Epithelial cell of prostate (primary cell): ENCODE measurements at places on chromosomes 6 and 20.
A peak's percentile ranks its signal among the peaks of the same experiment; 100 is the strongest.

DNA sequence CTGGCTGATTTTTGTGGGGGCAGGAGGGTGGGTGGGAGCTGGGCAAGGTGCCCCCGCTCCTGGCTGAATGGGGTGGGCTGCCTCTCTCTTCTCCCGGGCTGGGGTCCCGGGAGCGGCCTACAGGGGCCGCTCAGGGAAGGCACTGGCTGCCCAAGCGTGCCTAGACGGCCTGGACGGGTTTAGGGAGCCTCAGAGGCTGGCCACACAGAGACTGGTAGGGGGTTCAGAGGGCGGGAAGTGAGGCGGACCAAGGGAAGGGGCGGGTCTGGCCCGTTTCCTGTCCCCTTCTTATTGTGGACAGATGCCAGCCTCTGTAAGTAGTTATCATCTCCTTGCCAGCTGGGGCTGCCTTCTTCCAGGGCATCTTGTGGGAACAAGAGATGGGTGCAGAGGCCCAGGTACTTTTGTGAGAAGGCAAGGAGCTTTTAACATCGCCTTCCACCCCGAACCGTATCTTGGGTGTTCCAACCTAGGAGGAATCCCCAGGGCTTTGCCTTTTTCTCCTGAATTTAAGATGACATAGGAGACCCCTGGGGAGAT, 437 bp downstream of the CD40 start:
- no peak for DNase-seq

- DNase-seq: peak; percentile 62
Observed at GRCh38 chr6:82337688-82338257, 25.8 kb upstream of the TPBG start.

DNA sequence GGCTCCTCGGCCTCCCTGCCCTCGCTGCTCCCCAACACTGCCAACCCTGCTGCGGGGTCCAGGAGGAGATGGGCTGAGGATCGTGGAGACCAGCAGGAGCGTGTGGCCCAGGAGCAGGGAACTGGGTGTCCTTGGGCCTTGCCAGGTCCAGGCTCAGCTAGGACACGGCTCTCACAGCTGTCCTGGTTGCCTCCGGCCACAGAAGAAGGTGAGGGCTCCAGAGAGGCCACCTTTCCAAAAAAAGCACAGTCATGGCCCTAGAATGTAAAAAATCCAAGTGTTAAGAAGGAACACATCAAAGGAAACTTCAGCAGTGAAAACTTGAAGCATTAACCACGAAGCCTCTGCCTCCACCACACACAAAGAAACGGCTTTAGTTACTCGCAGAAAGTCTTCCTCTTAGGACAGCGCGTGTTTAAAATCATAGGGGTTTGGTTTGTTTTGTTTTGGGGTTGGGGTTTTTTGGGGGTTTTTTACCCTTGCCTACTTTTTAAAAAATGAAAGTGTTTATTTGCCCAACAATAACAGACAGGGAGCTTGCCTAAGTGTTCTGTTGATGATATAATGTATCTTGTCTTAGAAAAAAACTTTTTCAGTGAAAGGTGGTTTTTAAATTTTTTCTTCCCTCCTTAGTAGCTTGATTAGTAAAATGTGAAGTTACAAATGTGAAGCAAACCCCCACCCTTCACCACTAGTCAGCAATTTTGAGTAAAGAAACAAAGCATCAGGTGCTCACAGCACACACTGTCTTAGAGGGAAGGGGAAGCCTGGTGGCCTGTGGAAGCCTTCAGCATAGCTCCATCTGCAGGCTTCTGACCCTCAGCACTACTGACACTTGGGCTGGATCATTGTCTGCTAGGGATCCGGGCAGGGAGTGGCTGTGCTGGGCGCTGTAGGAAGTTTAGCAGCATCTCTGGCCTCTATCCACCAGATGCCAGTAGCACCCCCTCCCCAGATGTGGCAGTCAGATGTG, 60.0 kb downstream of the PTPN1 start:
- DNase-seq: no peak

DNA sequence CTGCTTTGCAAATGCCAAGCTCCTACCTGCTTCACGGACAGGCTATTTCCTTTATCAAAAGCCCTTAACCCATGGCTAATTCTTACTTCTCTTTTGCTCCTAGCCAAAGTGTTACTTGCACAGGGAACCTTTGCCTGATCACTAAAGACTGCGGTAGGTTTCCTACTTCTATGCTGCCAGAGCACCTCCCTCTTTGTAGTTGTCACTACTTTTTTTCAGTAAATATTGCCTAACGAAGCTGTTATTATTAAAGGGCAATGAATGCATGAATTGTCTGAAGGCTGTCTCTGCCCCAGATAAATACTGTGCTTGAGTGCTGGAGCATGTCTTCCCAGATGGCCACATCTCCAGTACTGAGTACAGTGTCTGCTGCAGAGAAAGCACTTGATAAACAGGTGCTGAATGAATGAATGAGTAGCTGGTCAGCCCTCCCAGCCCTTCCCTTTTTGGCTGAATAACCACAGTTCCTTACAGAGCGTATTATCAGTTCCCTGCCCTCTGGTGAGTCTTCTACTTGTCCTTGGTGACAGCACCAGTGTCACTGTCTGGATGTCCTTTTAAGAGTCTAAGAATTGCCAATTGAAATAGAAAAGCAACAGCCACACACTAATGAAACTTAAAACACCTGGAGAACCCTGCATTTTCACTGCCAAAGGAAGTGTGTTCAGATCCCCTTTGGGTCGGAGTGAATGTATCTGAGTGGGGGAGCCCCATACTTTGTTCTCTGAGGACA, 73.6 kb upstream of the TRAF3IP2 start:
- no peak for DNase-seq
